ENCODE measurements at places on chromosomes 12 and 14. TPM values are rescaled to one million over a fixed set of nuclear protein-coding genes. Genes with fewer than 3 reads are reported as not detected.
A peak's percentile ranks its signal among the peaks of the same experiment; 100 is the strongest.

DNA sequence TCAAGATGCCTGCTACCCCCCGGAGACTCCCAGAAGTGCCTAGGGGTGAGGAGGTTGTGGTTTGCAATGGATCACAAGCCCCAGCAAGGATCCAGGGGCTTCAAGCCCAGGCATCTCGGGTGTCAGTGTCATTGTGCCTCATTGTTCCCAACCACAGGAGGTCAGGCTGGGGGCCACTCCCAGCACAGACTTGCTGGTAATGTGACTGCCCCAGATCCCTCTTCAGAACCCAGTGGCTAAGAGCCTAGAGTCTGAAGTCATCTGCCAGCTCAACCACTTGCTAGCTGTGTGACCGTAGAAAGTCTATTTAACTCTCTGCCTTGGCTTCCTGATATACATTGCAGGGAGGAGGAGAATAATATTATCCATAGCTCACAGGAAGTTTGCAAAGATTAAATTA lies 7.7 kb upstream of the ASB2 start:
- H3K27me3 ChIP-seq = no peaks in the 10 kb centered on the region
- no peaks in the 10 kb centered on the region for H3K36me3 ChIP-seq
- no peak overlapping the region for H3K4me3 ChIP-seq
- 0 out of 2 replicates have a peak overlapping the region, but pooled peaks have one; percentile 0 for H3K27ac ChIP-seq
- peaks cover 20% of the 10 kb centered on the region for H3K4me1 ChIP-seq

GRCh38 chr14:89957791-89958190 lies 2.1 kb downstream of the TDP1 start:
- peak; percentile 9 for DNase-seq
- no peak overlapping the region for H3K27ac ChIP-seq
- H3K4me3 ChIP-seq = no peak overlapping the region
- no peaks in the 10 kb centered on the region for H3K27me3 ChIP-seq

GRCh38 chr14:101820283-101820798 lies 58.8 kb downstream of the PPP2R5C start:
- H3K27ac ChIP-seq = no peak overlapping the region
- no peak overlapping the region for H3K4me3 ChIP-seq
- peaks cover 25% of the 10 kb centered on the region for H3K4me1 ChIP-seq
- no peak for DNase-seq

DNA sequence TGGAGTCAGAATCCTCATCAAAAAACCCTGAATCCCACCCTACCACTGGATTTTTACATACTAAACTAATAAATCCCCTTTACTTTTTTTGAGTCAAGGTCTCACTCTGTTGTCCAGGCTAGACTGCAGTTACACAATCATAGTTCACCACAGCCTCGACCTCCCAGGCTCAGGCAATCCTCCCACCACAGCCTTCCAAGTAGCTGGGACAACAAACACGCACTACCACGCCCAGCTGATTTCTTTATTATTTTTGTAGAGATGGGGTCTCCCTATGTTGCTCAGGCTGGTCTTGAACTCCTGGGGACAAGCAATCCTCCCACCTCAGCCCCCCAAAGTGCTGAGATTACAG lies 24.3 kb downstream of the SPTSSA start:
- H3K27me3 ChIP-seq = no peaks in the 10 kb centered on the region
- peaks cover 16% of the 10 kb centered on the region for H3K4me1 ChIP-seq
- DNase-seq = no peak
- no peak overlapping the region for H3K4me3 ChIP-seq
- no peaks in the 10 kb centered on the region for H3K36me3 ChIP-seq

DNA sequence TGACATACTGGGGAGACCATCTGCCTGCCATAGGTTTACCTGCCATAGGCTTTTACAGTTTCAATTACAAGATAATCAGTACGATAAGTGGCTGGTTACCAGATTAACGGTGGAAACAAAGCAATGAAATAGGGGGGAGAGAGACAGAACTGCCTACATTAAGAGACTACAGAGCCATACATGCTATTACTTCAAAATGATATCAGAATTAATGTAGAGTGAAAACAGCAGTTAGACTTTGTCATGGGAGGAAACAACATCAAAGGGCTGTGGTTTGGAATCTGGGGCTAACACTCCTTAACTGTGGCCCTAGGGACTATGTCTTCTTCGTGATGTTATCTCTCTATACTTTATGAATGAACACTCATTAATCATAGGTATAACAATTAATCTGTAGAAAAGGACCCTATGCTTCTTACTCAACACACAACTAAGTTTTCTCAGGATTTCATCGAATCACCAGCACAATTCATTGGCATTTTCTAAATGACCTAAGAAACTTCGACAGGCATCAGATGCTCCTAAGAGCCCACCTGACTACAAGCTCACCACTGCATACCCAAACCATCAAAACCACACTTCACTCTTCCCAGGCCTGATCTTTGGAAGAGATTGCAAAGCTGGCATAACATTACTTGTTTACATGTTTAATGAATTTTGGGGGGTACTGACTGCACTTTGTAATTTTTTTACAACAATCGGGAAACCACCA lies 475.6 kb upstream of the SOX5 start:
- no peaks in the 10 kb centered on the region for H3K36me3 ChIP-seq
- H3K4me1 ChIP-seq = no peaks in the 10 kb centered on the region
- no peak overlapping the region for H3K27ac ChIP-seq
- no peak for DNase-seq
- H3K27me3 ChIP-seq = no peaks in the 10 kb centered on the region

GRCh38 chr12:1830401-1830845 lies 10.1 kb downstream of the LRTM2 start:
- no peak for DNase-seq
- no peaks in the 10 kb centered on the region for H3K36me3 ChIP-seq
- no peak overlapping the region for H3K4me3 ChIP-seq
- H3K4me1 ChIP-seq = no peaks in the 10 kb centered on the region

OASL gene
- 0.54 TPM for total RNA-seq

DNA sequence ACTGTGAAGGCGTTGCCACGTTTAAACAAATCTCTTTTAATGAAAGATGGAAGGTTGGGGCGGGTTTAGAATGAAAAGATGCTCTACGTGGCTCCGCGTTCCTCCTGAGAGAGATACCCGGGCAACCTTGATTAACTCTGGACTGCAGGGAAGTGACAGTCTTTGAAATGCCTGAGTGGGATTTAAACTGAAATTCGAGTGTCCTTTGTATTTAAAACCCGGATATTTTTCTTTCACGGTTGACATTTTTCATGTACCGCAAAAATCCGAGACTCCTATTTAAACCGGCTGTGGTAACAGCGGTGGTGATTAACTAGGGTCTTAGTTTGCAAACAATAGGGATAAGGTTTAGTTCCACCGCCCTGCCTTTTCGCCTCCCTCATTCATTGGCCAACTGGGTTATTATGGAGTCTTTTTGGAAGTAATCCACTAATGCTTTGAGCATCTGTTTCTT lies 707 bp downstream of the G2E3 start:
- H3K4me3 ChIP-seq = peak overlapping the region; percentile 88
- peaks cover 20% of the 10 kb centered on the region for H3K4me1 ChIP-seq
- peak overlapping the region; percentile 85 for H3K27ac ChIP-seq
- peak; percentile 64 for DNase-seq
- no peaks in the 10 kb centered on the region for H3K36me3 ChIP-seq
- H3K27me3 ChIP-seq = no peaks in the 10 kb centered on the region

GRCh38 chr12:58189893-58190292 lies 248.5 kb downstream of the ATP23 start:
- no peak for DNase-seq
- no peaks in the 10 kb centered on the region for H3K27me3 ChIP-seq
- no peaks in the 10 kb centered on the region for H3K4me1 ChIP-seq
- no peak overlapping the region for H3K4me3 ChIP-seq
- H3K36me3 ChIP-seq = no peaks in the 10 kb centered on the region
- no peak overlapping the region for H3K27ac ChIP-seq

- peaks cover 10% of the 10 kb centered on the region for H3K4me1 ChIP-seq
- H3K4me3 ChIP-seq = peak within 1 kb of the TSS; percentile 68
- DNase-seq = peak; percentile 90
- H3K27ac ChIP-seq = no peak within 1 kb of the TSS
- no peaks in the 10 kb centered on the region for H3K36me3 ChIP-seq
These were observed at the start of gene AHNAK2 for GRCh38 chr14:104977681-104978653. TSS of gene AHNAK2 (minus strand) at chr14:104978374. CDS start at chr14:104978237, 137 bp downstream.

GRCh38 chr12:20590570-20590969 lies 104.6 kb upstream of the SLCO1C1 start:
- no peak overlapping the region for H3K4me3 ChIP-seq
- DNase-seq = no peak
- H3K27ac ChIP-seq = no peak overlapping the region
- H3K27me3 ChIP-seq = no peaks in the 10 kb centered on the region
- no peaks in the 10 kb centered on the region for H3K36me3 ChIP-seq

RPGRIP1 gene
- not detected for total RNA-seq

DNA sequence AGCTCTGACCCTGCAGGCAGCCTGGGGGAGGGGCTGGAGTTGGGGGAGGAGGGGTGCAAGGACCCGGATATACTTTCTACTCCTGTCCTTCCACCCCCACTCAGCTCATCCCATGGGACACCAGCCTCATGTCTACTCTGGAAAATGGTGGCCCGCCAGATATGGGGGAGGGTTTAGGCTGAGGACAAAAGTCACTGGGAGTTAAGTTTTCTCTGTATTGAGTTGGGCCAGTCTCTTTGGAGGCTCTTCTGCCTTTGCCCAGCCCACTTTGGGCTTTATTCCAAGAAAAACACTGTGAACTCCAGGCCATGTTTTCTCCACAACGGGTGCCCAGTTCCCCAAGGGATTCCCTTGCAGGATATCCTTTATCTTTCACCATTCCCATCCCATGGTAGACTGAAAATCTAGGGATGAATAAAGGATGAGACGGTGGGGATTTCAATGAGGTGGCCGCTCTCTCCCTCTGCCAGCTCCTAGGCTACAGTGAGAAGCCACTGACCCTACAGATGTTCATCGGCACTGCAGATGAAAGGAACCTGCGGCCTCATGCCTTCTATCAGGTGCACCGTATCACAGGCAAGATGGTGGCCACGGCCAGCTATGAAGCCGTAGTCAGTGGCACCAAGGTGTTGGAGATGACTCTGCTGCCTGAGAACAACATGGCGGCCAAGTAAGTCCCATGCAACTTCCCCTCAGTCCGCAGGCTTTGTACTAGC lies 4.9 kb downstream of the NFATC4 start:
- no peaks in the 10 kb centered on the region for H3K27me3 ChIP-seq
- H3K4me1 ChIP-seq = peaks cover 16% of the 10 kb centered on the region
- peaks cover 28% of the 10 kb centered on the region for H3K36me3 ChIP-seq
- no peak for DNase-seq
- H3K4me3 ChIP-seq = no peak overlapping the region

KLRG1 gene
- total RNA-seq = not detected

DNA sequence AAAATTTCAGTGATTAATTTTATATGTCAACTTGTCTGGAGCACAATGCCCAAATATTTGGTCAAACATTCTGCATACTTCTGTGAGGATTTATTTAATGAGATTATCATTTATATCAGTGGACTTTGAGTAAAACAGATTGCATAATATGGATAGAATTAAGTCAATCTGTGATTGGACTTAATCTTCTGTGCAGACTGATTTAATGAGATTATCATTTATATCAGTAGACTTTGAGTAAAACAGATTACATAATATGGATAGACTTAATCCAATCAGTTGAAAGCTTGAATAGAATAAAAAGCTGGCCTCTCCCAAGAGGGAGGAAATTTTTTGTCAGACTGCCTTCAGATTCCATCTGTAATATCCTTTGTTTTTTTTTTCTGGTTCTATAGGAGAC lies 1413.2 kb downstream of the LRFN5 start:
- DNase-seq = no peak
- no peaks in the 10 kb centered on the region for H3K4me1 ChIP-seq
- H3K27me3 ChIP-seq = no peaks in the 10 kb centered on the region
- no peaks in the 10 kb centered on the region for H3K36me3 ChIP-seq
- H3K27ac ChIP-seq = no peak overlapping the region

GRCh38 chr12:65755596-65755978 lies 68.7 kb upstream of the HMGA2 start:
- H3K4me3 ChIP-seq = no peak overlapping the region
- no peaks in the 10 kb centered on the region for H3K36me3 ChIP-seq
- H3K4me1 ChIP-seq = no peaks in the 10 kb centered on the region
- H3K27me3 ChIP-seq = no peaks in the 10 kb centered on the region
- H3K27ac ChIP-seq = no peak overlapping the region

DNA sequence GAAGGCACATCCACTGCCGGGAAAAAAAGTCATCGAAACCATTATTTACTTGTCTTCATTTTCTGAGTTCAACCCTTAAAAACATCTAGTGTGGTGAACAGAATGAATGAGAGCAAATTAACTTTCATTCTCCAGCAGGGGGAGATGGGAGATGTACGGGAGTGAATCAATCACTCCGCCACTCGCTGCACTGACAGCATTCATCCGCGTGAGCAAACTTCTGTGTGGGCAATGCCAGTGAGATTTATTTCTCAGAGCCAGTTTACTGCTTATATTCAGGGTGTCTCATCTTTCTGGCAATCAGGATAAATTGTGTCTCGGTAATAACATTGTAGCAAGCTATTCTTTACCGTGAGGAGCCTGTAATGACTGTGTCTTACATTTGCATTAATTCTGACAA lies 463.6 kb upstream of the MIS18BP1 start:
- H3K27ac ChIP-seq = no peak overlapping the region
- H3K36me3 ChIP-seq = no peaks in the 10 kb centered on the region
- H3K27me3 ChIP-seq = no peaks in the 10 kb centered on the region
- peak; percentile 5 for DNase-seq

DNA sequence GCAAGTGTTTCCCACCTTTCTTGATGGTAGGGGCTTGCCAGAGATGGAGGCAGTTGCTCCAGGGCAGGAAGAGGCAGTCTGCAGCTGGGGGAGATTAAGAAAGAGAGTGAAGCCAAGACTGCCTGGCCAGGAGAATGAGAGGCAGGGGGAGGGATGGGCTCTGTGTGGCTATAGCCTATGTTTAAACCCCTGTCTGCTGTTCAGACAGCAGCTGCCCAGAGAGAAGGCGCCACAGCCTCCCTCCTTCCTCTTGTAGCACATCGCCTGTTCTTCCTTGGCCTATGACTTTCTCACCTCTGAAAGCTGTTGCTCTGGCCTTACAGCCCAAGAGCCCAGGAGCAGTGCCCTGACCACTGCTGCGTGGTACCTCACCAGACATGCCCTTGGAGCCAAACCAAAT lies 61.7 kb downstream of the EMP1 start:
- H3K4me1 ChIP-seq = no peaks in the 10 kb centered on the region
- no peak overlapping the region for H3K27ac ChIP-seq
- no peaks in the 10 kb centered on the region for H3K36me3 ChIP-seq

- no peaks in the 10 kb centered on the region for H3K27me3 ChIP-seq
- peak; percentile 20 for DNase-seq
- H3K4me1 ChIP-seq = peaks cover 61% of the 10 kb centered on the region
- H3K4me3 ChIP-seq = no peak overlapping the region
- H3K36me3 ChIP-seq = no peaks in the 10 kb centered on the region
These were observed 63.6 kb downstream of the TMEM30B start for GRCh38 chr14:61217516-61217915.

IL31 gene
- not detected for total RNA-seq

- no peaks in the 10 kb centered on the region for H3K36me3 ChIP-seq
- H3K27ac ChIP-seq = no peak overlapping the region
- no peak for DNase-seq
These were observed 134.7 kb downstream of the CALM1 start for GRCh38 chr14:90531497-90531896.

DNA sequence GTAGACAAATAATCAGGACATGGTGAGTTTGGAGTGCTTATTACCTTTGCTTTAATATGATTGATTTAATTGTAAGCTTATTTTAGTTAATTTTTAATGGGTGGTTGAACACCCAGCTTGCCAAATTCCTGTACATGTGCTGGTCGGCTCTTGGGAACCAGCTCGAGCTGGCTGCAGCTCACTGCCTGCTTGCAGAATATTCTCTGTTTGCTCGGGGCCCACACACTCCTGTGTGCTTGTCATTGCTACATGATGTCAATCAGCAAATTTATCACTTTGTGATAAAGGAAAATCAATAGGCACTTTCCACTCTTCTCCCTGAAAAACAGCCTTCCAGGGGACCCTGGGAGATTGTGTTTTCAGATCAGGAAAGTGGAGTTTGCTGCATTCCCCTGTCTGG lies 141.1 kb upstream of the LHX5 start:
- H3K27ac ChIP-seq = no peak overlapping the region
- no peak overlapping the region for H3K4me3 ChIP-seq
- peaks cover 33% of the 10 kb centered on the region for H3K27me3 ChIP-seq

GLIPR1L2 gene
- 1.6 TPM for total RNA-seq

Data from GM23248 (cell line).